ENCODE measurements at places on chromosomes 3 and 15.

GRCh38 chr3:122681974-122682409, 1.4 kb downstream of the PARP14 start:
- DNase-seq = no peak

DNA sequence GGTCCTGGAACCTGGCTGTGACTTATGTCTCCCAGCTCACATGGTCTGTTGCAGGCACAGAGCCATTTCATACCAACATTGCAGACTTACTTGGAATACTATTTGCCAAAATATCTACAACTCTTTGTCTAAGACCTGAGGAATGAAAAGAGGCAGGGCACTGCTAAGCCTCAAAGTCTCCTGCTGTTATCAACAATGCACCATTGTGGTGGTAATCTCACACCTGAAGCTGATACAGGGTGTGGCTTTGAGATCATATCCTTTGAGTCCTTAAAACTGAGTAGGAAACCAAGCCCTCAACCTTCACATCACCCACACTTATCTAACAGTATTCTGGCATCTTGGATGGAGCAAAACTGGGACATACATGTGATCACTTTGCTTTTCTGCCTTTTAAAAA, 782.0 kb downstream of the EPHA3 start:
- no peak for DNase-seq

DNA sequence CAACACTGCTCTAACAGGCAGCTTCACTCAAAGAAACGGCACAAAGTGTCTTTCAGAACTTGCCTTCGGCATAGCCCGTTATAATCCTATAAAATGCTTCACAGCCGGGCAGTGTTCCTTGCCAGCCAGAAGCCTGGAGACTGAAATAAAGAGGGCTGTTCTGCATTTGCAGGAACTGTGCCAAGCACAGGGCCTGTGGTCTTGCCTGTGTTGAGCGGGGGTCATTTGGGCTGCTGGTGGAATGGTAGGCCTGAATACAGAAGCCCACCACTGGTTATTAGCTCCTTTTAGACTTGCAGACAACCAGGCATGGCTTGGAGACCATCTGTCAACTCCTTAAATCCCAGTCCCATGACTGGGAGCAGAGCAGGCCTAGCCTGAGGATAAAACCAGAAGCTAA, 4.7 kb upstream of the ARHGEF3 start:
- no peak for DNase-seq

GRCh38 chr3:64616953-64617352, 70.8 kb downstream of the ADAMTS9 start:
- no peak for DNase-seq

- DNase-seq = no peak
Observed at GRCh38 chr3:39052583-39052982, 767 bp downstream of the WDR48 start.
